ENCODE measurements at places on chromosomes 2 and 18.

DNA sequence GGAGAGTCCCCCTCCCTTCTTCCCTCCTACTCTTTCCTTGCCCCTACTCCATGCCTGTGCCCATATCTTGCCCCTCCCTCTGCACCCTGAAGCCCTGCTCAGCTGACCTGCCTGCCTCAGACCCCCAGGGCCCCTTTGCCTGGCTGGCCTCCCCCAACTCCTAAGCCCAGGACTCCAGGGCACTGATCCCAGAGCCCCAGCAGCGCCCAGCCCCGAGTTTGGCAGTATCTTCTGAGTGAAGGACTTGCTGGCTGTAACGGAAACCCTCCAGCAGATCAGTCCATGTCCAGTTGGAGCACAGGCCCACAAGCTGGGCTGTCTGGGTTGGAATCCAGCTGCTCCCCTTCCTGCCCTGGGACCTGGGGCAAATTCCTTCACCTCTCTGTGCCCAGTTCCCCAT is 46.0 kb downstream of the MCFD2 start:
- no peak for DNase-seq

DNA sequence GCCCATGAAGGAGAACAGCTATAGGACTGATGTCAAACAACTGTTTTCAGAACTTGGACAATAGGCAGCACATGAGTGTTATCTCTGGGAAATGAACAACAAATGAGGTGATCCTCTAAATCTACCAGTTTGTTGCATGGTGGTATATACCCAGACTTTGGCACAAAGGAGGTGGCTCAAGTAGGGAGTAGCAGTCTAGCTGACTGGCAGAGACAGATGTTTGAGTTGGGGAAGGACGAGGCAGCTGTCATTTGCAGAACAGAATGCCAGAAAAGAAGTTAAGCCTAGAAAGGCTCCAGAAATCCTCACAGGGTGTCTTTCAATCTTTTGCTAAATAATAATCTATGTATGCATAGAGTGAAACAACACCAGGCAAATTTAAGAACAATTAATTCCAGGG is 47.4 kb downstream of the RPE start:
- no peak for DNase-seq

DNA sequence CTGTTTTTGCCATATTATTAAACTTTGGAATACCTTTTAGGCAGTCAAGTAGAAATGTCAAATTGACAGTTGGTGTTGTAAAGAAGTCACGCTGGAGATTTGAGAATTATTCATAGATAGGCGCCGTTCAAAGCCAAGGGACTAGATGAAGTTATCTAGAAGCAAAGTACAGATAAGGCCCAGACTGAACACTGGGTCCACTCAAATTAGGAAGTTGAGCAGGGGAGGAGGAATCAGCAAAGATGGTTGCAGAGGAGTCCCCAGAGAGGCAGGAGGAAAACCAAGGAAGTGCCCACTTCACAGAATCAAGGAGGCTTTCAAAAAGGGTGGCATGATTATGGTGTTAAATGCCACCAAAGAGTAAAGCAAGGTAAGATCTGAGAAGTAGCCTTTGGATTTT is 9.6 kb upstream of the ALS2 start:
- DNase-seq: no peak

DNA sequence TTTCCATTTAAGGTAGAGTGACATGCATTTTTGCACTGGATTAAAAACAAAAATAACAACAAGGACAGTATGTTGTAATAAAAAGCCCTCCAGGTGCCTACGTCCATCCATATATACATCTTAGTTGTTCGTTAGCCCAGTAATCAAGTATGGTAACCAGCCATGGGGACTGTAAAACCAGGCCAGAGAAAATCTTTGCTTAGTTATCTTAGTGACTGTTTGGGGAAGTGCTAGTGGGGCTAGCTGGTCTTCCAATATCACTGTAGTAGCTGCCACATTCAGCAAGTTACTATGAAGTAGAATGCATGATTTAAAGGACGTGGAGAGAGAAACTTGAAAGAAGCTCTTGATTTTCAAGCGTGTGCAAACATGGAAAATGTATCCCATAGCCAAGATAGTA is 95.9 kb upstream of the STON1 start:
- no peak for DNase-seq

DNA sequence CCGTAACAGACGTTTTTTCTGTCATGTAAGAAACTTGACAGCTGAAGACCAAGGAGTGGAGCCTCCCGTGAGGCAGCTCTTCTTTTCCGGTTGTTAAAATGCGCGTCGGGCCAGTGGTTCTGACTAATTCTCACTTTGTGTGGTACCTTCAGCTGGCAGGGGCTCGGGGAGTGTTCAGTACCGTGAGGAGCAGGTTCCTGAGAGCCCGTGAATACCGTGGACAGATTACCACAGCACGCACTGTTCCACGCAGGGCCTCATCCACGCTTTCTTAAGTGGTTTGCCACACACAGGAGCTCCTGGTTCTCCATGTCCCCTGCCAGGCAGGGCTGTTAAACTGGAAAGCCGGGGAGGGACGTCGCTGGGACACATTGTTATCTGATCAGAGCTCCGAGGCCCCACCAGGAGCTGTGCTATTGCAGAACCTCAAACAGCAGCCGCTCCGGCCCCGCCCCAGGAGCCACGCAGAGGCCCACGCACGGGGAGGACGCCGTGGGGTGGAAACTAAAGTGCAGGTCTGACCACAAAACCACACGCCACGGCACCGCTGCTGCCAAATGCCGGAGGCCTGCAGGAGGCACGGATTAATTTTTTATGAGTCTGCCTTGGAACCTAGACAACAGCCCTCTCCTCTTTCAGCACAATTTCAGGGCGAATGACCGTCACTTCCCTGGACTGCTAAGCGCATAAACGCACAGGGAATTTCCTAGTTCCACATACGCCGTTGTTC is 43.3 kb downstream of the NFATC1 start:
- no peak for DNase-seq

GRCh38 chr18:37661478-37661877 is 95.9 kb upstream of the CELF4 start:
- DNase-seq: no peak

- no peak for DNase-seq
Measured at GRCh38 chr2:230947908-230948365, 22.9 kb upstream of the GPR55 start.

- DNase-seq: no peak
Measured at GRCh38 chr2:218284106-218284811, 8.0 kb downstream of the TMBIM1 start.

- DNase-seq: no peak
Measured at GRCh38 chr2:205259121-205259520, 423.2 kb upstream of the NRP2 start.

GRCh38 chr2:168490015-168490874 is 34.2 kb downstream of the CERS6 start:
- no peak for DNase-seq

DNA sequence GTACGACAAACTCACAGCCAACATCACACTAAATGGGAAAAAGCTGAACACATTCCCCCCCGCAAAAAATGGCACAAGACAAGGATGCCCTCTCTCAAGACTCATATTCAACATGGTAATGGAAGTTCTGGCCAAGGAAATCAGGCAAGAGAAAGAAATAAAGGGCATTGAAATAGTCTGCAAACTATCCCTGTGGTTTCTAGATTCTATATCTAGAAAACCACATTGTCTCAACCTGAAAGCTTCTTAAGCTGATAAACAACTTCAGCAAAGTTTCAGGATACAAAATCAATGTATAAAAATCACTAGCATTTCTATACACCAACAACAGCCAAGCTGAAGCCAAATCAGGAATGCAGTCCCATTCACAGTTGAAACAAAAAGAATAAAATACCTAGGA is 294.6 kb upstream of the CYP26B1 start:
- DNase-seq: no peak

DNA sequence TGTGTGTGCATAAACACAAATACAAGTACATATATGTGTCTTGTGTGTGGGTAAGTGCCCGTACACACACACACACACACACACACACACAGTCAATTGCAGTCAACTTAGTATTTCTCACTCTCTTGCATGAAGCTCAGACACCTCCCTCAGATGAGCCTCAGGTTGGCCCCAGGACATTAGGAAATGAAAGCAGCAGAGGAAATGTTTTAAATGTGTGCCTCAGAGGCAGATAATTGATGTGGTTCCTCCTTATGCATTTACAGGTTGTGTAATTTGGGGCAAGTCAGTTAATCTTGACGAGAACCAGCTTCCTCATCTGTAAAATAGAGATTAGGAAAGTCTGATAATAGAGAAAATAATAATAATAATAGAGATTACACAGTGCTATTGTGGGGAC is 814.0 kb upstream of the ID2 start:
- no peak for DNase-seq

All from NCI-H2081 treated with DMSO at 0.1 percent for 48 hours (cell line).